ENCODE measurements at places on chromosomes 11 and 22.

GRCh38 chr22:48749555-48750227, 1078.0 kb downstream of the BRD1 start:
- DNase-seq: no peak

GRCh38 chr11:134401825-134402809, 9.9 kb downstream of the B3GAT1 start:
- DNase-seq: no peak

- DNase-seq: no peak
Observed at GRCh38 chr11:117337076-117337475, 9.4 kb downstream of the CEP164 start.

- peak; percentile 14 for DNase-seq
Observed at GRCh38 chr22:42901790-42902508, 44.9 kb upstream of the ARFGAP3 start.

GRCh38 chr22:33012833-33013450, 45.2 kb downstream of the SYN3 start:
- DNase-seq: no peak

DNA sequence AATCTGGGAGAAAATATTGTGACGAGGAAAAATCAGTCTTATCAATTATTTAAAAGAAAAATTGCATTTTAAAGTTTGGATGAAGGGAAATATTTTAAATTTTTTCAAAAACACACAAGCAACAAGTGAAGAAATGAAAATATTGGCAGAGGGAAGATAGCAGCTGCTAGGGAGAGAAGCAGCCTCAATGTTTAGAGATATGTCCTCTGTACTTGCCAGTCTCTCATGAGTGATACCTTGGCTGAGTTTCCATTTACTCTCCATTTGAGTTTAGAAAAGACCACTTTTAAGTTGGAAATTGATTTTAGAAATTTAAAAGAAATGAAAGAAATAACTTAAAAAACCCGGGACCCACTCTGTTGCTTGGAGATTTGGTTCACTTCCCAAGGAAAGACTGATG, 88.6 kb upstream of the DBX1 start:
- no peak for DNase-seq

DNA sequence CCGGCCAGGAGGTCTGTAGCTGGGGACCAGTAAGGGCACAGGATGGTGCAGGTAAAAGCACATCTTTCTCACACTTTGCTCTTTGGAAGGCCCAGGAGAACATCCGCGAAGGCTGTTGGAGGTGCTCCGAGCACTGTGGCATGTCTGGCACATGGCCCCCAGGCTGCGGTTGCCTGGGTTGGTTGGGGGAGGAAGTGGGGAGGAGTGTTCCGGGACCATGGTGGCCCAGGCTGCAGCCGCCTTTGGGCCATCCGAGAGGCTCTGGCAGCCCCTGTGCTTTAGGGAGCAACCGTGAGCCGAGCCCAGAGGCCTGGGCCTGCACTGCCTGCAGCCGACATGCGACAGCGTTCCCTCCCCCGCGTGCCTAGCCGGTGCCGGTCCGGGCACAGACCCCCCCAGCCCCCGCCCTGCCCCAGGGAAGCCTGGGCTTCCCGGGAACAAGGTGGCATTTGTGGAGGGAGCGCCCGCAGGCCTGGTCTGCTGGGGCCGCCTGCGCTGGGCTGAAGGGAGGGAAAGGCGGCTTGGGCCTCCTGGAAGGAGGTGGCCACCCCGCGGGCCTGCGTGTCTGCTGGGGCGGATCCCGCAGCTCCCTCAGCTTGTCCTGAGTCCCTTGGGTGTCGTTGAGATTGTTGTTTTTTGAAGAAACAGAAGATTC, 57.9 kb downstream of the GRAMD4 start:
- peak; percentile 47 for DNase-seq

DNA sequence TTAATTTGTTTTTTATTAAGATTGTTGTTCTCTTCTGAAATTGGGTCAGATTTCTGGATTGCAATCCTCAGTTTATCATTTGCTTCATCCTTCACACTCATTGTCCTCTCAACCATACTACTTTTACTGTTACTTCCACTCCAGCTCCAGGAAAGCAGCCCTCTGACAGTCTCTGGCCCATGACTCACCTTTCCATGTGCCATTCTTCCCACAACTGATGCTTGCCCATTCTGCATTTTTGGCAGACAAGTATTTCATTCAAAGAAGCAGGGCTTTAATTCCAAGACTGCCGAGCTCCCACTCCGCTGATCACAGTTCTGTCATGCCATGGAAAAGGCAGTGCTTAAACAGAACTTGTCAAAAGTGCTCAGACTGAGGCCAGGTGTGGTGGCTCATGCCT, 139.2 kb downstream of the WNT11 start:
- no peak for DNase-seq

- DNase-seq: no peak
Observed at GRCh38 chr11:35583126-35583525, 35.1 kb upstream of the FJX1 start.

GRCh38 chr11:59523541-59523940, 12.2 kb downstream of the OR4D9 start:
- DNase-seq: peak; percentile 15

- no peak for DNase-seq
Observed at GRCh38 chr11:104858882-104859775, 39.1 kb downstream of the CASP12 start.

DNA sequence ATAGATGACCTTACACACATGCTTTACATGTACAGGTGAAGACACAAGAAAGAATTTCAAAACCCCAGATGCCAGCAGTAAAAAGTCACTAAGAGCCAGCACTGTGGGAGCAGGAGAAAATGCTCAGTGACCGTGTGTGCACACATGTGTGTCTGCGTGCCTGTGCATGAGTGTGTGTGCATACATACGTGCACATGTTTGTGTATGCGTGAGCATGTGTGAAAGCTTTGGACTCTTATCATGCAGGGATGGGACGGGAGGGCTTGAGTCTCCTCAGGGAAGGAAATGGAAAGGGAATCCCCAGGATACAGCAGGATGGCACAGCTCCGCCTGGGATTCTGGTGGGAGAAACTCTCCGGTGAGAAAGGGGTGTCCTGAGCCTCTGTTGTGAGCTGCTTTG, 121.5 kb upstream of the B3GAT1 start:
- DNase-seq: no peak

GRCh38 chr11:100229086-100229485, 458.0 kb upstream of the ARHGAP42 start:
- DNase-seq: no peak

DNA sequence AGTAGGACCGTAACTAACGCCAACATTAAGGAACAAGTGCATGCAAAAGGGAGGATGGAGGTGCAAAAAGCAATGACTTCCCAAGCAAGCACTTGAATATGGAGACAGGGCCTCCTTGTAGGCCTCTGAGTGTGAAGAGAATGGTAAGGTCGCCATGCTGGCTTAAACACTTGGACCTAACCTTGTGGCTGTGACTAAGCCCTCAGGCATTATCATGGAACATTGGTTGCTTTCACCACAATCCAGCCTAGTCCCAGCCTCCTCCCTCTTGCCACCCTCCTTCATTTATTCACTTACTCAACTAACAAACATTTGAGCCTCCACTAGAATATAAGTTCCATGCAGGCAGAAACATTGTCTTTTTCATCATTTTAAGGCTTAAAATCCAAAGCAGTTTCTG, 11.9 kb upstream of the SYTL2 start:
- no peak for DNase-seq

DNA sequence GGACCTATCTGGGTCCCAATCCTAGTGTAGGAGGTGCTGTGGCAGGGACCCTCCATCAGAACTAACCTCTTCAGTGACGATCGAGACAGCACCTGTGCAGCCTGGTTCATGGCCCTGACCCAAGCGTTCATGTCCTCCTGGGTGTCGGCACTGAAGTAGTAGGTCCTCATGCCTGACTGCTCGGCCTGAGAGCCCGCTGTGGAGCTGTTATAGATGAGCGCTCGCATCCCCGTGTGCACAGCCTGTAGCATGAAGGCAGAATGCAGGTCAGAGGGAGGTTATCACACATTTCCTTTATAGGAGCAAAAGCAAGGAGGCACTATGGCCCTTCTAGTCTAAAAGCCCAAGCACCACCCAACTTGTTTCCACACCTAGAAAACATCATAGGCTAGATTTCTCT, 103.0 kb downstream of the C11orf58 start:
- no peak for DNase-seq

- no peak for DNase-seq
Observed at GRCh38 chr11:86047275-86047991, 21.5 kb downstream of the PICALM start.

GRCh38 chr22:24107661-24108060, 73.6 kb upstream of the SUSD2 start:
- DNase-seq: no peak

GRCh38 chr11:33574331-33574730, 126.3 kb downstream of the C11orf91 start:
- DNase-seq: no peak

GRCh38 chr11:133386262-133386661, 146.0 kb downstream of the OPCML start:
- DNase-seq: no peak

DNA sequence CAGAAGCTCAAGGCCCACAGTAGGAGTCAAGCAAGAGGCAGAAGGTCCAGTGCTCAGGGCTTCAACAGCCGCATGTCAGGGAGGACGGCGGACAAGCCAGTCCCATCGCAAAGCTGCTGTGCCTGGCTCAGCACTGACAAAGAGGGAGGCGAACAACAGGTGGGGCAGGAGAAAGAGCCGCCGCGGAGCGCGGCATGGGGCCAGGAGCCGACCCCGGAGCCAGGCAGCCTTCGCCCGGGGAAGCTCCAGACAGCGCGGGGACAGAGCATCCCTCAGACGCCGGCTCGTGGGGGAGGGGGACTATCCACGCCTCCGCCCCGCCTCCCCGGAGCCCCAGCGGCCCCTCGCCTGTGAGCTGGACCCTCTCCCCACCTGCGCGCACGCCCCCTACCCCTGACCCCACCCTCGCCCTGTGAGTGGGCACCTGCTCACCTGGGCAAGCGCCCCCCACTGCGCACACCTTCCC, 369 bp downstream of the DHCR7 start:
- no peak for DNase-seq

- no peak for DNase-seq
Observed at GRCh38 chr11:5368502-5369043, 15.0 kb upstream of the OR51M1 start.

GRCh38 chr11:11512090-11512489, 109.7 kb downstream of the GALNT18 start:
- no peak for DNase-seq

DNA sequence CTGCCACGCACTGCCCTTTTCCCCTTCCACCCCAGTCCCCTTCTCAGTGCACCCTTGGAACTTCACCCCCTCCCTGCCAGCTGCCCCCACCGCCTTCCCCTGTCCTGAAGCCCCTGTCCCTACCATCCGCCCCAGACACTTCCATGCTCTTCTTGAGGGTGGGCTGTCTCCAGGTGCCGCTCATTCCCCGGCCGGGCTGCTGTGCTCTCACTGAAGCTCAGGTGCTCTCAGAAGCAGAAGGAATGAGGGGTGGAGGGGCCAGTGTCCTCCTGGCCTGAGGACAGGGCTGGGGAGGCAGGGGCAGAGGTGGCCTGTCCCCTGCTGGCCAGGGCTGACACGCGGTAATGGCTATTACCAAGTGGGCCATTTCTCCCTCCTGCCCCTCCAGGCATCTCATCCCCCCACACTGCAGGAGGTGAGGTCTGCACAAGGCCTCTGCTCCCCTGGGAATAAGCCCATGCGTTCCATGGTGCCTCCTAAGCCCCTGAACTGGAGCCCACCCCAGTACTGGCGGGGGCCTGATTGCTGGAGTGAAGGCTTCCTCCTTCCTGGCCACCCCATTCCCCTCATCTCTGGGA, 6.6 kb upstream of the BID start:
- no peak for DNase-seq

- no peak for DNase-seq
Observed at GRCh38 chr11:126544108-126545056, 188.9 kb downstream of the ST3GAL4 start.

DNA sequence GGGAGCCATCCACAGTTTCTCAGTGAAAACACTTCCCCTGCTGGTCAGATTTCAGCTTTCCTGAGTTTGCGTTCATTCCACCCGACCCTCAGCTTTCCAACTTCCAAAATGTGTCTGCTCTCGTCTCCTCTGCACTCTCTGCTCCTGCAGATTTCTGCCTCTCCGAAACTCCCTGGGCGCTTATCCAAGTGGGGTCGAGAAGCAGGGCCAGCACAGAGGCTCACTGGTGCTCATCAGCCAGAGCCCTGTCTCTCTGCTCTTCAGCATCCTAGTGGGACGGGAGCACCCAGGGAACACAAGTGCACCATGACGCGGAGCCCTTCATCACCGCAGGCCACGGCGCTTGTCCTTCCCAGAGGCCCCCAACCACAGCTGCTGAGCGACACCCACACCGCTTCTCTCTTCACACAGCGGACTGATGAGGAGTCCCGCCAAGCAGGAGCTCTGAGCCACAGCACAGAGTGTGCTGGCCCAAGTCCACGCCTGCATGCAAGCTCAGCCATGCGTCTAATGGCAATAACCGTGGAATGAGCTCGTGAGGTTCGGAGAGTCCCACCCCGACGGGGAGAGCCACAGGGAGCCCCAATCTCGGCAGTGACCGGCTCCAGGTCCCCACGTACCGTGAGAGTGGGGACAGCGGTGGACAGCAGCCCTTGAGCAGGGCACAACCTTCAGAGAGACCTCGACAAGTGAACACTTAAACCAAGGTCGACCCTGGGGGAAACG, 27.9 kb upstream of the MOB2 start:
- DNase-seq: no peak

GRCh38 chr22:47750086-47750485, 987.6 kb downstream of the TBC1D22A start:
- DNase-seq: no peak

- DNase-seq: no peak
Observed at GRCh38 chr11:35276396-35277145, 137.6 kb downstream of the CD44 start.

GRCh38 chr11:61333550-61334433, 764 bp downstream of the TKFC start:
- DNase-seq: peak; percentile 35

- no peak for DNase-seq
Observed at GRCh38 chr11:83744620-83745192, 458.5 kb upstream of the CCDC90B start.

GRCh38 chr11:69100454-69101114, 51.9 kb downstream of the TPCN2 start:
- no peak for DNase-seq

GRCh38 chr11:63505857-63506528, at the start of gene LGALS12:
Gene LGALS12, plus strand, starts transcription at chr11:63506084. Its CDS starts 375 bp downstream, at chr11:63506459.
- peak; percentile 95 for DNase-seq

GRCh38 chr22:43886231-43886630, 5.6 kb downstream of the PNPLA5 start:
- no peak for DNase-seq

DNA sequence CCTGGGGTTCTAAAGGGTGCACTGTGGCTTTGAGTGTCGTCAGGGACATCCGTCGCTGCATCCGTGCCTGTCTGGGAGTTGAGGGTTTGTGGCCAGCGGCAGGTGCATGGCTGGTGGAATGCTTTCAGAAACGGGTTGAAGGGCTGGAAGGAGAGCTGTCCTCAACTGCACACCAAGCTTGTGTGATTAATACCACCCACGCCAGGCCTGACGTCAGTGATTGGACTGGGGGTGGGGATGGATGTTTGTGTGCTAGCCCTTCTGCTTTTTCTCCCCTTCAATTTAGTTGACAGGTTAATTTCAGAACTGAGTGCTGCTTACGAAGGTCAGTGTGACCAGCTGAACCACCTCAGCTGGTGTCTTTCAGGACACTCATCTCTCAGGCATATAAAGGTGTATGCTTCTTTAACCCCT, 3.2 kb upstream of the GAB2 start:
- DNase-seq: no peak

GRCh38 chr11:8335186-8335585, 71.5 kb upstream of the LMO1 start:
- no peak for DNase-seq

GRCh38 chr11:10181811-10182210, 112.2 kb downstream of the SBF2 start:
- DNase-seq: peak; percentile 83
